Fibroblast of skin of abdomen (primary cell): ENCODE measurements at places on chromosomes 16 and 17.

GRCh38 chr17:70405492-70406220 lies 236.3 kb downstream of the KCNJ2 start:
- DNase-seq: peak; percentile 95

DNA sequence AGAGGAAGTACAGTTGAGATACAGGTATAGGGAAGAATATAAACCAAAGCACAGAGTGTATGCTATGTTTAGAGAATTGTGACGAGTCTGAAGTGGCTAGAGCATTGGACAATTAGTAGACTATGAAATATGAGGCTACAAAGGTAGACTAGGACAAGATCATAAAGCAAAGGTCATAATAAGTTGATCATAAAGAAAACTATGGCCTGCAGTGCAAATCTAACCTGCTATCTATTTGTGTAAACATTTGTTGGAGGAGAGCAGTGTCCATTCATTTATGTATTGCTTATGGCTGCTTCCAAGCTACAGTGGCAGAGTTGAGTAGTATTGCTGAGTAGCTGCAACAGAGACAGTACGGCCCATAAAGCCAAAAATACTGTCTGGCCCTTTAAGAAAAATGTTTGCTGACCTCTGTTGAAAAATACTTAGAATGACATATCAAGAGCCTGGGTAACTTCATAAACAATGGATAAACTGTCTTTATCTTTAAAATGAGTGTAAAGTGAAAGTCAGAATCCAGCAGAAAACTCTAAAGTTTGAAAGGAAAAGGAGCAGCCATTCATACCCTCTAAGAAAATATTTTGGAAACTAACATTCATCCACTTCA lies 14.5 kb upstream of the OR1E2 start:
- no peak for DNase-seq

DNA sequence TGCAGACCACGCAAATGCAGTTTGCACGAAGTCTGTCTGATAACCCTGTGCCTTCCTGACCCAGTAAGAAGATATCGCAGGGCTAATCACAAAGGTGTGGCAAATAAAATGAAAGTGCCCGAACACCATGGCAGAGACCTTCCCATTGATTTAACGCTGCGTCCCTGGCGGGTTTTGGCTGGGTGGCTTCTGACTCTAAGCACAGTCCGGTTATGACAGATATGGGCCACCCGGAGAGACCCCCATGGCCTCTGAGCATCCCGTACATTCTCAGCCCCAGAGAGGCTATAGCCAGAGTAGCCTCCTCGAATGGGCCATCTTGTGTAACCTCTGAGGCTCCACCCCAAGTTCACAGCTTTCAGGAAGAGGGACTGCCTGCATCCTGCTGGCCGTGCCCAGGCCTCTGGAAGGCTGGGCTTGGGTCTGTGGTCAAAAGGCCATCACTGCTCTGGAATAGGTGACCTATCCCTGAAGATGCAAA lies 5.5 kb downstream of the FOXC2 start:
- DNase-seq: no peak

GRCh38 chr16:88988980-88989811 lies 12.2 kb upstream of the CBFA2T3 start:
- DNase-seq: no peak

- peak; percentile 71 for DNase-seq
These were observed 611.3 kb upstream of the SALL1 start for GRCh38 chr16:51762081-51762996.
